ENCODE measurements at places on chromosomes 12 and 14.
A peak's percentile ranks its signal among the peaks of the same experiment; 100 is the strongest.

DNA sequence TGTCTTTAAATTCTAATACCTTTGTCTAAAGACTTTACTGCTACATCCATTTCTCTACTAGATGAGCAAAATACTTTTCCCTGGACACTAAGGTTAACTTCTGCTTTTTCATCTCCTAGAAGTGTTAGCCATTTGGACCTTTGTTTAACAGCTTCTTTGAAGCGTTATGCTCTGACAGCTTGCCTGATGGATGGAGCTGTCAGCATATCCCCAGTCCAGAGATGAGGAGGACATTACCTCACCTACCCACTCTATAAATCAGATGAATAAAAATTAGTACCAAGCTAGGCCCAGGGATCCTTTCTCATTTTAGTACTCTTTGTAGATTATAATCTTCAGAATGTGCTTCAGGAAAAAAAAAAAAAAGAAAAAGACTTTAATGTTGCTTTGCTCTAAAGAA lies 222.7 kb downstream of the PELI2 start:
- DNase-seq: no peak

GRCh38 chr12:21576431-21576830 lies 28.2 kb downstream of the GYS2 start:
- no peak for DNase-seq

DNA sequence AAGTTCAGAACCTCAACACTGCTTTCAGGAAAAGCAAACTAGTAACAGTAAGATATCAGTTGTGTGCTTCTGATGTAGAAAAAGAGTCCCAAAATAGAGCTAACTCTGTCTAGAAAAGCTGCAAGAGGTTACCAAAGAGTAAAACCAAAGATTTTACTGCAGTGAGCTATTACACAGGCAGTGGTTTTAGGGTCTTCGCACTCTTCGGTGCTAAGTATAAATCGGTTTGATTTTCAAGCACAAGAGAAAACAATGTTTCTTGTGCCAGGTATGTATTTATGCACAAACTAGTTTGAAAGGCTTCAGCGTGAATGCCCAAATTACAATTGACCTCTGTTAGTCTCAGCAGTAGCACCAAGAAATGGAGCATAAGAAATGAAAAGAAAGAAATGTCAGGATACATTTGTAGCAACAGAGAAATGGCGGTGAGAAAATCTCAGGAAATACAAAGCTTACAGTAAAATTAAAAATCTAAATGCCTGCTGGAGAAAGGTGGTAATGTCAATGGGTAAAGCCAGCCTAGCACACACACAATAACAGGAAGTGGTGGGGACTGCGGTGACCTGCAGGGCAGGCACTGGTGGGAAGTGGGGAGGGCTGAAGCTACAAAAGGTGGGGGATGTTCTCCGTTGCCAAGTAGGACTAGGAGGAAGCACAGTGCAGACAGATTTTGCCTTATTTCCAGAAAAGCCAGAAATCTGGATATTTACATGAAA lies 18.0 kb upstream of the DYRK2 start:
- peak; percentile 54 for DNase-seq

DNA sequence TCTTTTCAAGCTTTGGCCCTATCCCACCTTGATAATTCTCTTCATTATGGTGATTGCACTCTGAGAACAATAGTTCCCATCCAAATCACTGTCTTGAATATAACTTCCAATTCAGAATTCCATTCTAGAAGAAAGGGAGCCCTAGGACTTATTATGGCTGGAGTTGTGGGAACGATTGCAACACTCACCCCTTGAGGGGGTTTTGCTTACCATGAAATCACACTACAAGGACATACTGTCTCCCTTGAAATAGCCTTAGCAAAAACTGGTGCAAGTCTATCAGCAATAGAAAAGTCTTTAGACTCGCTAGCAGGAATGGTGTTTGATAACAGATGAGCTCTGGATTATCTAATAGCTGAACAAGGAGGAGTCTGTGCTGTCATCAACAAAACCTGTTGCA lies 31.4 kb upstream of the OXA1L start:
- no peak for DNase-seq

GRCh38 chr14:33490555-33490954 lies 460.3 kb downstream of the EGLN3 start:
- DNase-seq: no peak

- DNase-seq: no peak
These were observed 50.1 kb downstream of the CRADD start for GRCh38 chr12:93727195-93727811.

DNA sequence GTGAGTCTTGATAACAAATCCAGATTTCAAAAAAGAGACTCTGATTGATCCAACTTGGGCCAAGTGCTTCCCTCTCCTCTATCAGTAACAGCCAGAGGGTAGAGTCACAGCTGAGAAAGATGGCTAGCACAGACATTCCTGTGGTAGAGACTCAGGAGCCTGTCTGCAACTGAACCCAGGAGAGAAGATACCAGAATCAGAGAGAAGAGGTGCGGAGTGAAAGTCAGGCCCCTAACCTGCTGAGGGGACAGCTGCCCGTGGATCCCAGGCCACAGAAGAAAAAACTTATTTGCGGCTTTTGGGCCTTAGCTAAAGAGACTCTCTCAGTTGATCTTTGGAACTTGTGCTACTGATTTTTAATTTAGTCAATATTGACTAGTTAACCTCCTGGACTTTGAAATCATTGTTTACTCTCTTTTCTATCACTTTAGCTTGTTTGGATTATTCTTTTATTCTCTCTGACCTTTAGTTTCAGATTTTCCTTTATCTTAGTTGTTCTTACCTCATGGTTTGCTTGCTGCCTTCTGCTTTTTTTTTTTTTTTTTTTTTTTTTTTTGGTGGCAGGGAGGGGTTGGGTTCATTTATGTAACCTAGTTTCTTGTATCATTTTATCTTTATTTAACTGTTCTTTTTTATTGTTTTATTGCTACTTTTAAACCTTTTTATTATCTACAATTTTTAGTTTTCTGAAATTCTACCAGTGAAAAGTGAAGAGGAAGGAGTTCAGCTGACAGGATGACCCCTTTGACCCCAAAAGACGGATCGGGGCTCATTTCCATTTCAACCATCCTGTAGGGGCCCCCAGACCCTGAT lies 154.9 kb upstream of the KRR1 start:
- DNase-seq: no peak

GRCh38 chr12:22518060-22518719 lies 26.2 kb downstream of the C2CD5 start:
- no peak for DNase-seq

DNA sequence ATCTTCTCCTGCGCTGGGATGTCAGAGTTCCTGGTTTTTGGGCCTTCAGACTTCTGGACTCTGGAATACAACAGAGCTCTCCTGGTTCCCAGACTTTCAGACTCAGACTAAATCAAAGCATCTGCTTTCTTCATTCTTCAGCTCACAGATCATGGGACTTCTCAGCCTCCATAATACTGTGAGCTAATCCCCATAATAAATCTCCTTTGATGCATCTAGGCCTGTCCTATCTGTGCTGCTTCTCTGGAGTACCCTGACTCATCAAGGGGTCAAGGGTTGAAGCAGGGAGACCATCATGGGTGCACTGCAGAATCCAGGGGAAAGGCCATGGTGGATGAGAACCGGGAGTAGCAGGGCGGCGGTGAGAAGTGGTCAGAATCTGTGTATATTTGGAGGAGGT lies 1094.1 kb upstream of the TMEM132C start:
- DNase-seq: no peak

DNA sequence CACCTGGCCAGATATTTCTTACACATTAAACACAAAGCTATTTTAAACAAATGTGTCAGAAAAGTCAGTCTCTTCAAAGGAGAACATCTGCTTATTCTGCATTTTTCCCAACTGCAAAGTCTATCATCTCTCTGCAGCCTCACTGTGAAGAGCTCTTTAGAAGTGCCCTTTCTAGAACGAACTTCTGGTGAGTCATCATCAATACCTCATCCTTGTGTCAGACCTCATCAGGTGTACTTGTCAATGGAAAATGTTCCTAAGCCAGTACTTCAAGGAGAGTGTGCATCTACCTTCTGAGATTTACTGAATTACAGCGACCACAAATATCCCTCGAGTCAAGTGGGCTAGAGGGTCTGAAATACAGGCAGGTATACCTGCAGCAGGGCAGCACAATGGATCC lies 457.3 kb downstream of the LRIG3 start:
- no peak for DNase-seq

- no peak for DNase-seq
These were observed 710.4 kb upstream of the FLRT2 start for GRCh38 chr14:84819528-84819927.

GRCh38 chr14:71529848-71530247 lies 402.4 kb upstream of the RGS6 start:
- no peak for DNase-seq

GRCh38 chr14:55153951-55154350 lies 24.9 kb downstream of the LGALS3 start:
- DNase-seq: no peak

GRCh38 chr12:58774731-58775130 lies 145.6 kb downstream of the LRIG3 start:
- no peak for DNase-seq

DNA sequence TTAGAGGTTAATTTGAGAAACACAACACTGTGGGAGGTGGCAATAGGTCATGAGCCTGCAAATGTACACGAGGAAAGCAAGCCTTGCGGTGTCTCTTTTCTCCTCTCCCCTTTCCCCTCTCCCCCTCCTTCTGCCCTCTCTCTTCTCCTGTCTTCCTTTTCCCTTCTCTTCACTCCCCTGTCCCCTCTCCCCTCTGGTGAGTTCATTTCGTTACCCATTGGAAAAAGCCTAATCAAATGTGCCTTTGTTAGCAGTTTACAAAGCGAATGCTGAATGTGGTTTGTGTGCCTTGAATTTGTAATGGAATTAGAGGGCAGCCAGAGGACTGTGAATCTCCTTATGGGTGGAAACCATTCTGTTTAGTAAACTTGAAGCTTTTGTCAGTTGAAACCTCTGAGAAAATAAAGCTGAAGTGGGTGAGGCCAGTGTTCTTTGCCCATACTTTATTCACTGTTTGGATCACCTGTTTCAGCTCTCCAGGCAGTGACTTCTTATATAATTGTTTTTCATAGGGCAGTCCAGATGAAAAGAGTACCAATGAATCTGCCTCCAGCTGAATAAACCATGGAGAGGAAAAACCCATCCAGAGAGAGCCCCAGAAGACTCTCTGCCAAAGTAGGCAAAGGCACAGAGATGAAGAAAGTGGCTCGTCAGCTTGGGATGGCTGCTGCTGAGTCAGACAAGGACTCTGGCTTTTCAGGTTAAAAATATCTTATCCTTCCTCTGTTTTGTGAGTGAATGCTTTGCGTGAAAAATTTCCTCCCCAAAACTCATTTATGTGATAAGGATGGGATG lies 7.3 kb downstream of the CIPC start:
- no peak for DNase-seq

GRCh38 chr12:57965766-57966165 lies 24.4 kb downstream of the ATP23 start:
- no peak for DNase-seq

- DNase-seq: no peak
These were observed 78.2 kb upstream of the OSBPL8 start for GRCh38 chr12:76637807-76638206.

DNA sequence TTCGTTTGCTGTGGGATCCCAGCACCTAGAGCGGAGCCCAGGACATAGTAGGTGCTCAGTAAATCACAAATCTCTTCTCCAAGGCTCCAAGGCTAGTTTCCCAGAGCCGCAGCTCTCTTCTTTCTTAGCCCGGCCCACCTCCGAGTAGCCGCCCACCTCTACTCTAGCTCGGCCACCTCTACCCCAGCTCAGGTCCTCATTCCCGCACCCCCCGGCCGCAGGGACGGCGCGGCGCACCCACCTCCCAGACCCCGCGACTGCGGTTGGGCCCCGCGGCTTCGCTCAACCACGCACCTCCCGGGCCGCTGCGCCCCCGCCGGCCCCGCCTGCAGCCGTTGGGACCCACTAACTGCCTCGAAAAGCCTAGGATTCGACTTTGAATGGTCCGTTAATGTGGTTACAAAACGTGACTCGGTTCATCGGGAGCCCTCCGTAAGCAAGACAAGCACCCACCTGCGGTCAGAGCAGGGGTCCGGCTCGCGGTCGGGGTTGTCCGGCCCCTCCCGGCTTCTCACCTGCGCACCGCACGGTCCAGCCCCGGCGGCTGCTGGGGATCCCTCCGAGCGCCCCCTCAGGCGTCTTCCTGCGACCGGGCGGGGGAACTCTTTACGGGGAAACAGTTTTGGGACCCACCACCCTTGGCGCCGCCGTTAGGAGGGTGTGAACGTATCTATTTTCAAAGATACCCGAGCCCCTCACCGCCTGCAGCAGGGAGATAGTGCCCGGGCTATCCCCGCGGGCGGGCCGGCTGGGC lies at the start of gene SLC2A14:
TSS of gene SLC2A14 (minus strand) at position 350 of the 754 bp plus-strand sequence. CDS start 3,035 bp downstream, outside the sequence.
- DNase-seq: no peak

- no peak for DNase-seq
These were observed 5.4 kb downstream of the NOS1 start for GRCh38 chr12:117356048-117356447.

DNA sequence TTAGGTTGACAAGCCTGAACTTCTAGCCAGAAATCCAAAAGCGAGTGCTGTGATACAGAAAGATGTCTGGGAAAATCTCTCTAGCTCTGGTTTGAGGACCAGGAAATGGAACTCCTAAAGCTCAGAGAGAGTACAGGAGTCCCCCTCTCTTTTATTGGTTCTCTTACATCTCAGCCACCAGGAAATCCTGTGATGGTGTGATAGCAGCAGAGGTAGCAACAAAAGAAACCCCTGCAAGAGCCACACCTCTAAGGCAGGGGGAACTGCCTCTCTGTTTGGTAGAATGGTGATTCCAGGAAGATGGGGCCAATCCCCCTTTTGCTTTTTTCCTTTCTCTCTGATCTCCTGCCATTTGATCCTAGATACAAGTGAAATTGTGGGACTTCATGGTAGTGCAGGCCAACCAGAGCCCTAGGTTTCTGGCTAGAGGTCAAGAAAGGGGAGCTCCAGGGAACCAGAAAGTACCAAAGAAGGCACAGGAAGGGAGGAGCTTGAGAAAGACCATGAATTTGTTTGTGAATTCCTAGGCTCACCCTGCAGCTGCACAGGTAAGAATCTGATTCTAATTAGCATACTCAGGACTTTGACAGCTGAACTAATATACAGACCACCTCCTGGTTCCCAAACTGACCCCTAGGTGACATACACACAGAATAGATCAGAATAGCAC lies 88.5 kb downstream of the PAPLN start:
- DNase-seq: no peak

GRCh38 chr12:100427078-100427477 lies 46.6 kb upstream of the NR1H4 start:
- DNase-seq: no peak

DNA sequence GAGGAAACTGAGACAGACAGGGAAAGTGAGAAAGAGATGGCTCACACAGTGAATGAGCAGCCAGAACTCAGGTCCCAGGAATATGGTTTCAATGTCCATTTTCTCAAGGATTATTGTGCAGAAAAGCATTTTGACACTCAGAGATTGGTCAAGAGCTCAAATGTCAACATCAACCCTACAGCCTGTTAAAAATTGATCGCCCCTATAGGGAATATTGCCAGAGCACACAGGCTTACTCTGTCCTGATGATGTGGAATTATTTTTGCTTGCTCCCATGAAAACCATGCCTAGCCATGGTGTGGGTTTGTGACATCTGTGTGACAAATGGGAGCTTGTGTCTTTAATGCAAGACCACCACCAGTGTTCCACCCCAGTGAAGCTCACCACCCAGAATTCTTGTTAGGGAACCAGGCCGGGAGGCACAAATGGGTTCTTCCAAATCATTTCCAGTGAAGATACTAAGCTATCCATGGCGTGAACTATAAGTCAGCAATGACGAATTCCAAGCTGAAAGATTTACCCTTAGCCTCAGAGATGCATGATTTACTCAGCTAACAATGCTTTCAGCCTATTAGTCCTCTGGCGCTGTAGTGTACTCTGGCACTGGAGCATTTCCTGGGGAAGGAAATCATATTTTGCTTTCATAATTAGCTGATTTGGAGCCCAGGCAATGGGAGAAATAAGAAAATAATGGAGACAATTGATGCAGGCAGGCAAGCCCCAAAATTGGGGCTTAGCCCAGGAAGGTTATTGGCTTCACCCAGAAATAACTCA lies 1188.2 kb upstream of the TMEM132C start:
- DNase-seq: no peak

Data from iPS DF 19.7 (cell line).